Epithelial cell of umbilical artery (primary cell): ENCODE measurements at places on chromosomes 6 and 20. TPM values are rescaled to one million over a fixed set of nuclear protein-coding genes. Genes with fewer than 3 reads are reported as not detected.

STMND1 gene
- total RNA-seq = not detected in 2 replicates

TBXT gene
- not detected in 2 replicates for total RNA-seq

TBX18 gene
- total RNA-seq = 13.0 and 31.5 TPM in 2 replicates

RAET1G gene
- total RNA-seq = 0.30 TPM in 1 of 2 replicates, not detected in the other

TMEM217 gene
- total RNA-seq = 3.6 and 4.3 TPM in 2 replicates

MLN gene
- not detected in 2 replicates for total RNA-seq

SPATA25 gene
- 0.61 and 0.97 TPM in 2 replicates for total RNA-seq

SPATS1 gene
- total RNA-seq = not detected in 2 replicates

CDC40 gene
- 23.4 and 30.4 TPM in 2 replicates for total RNA-seq

CASS4 gene
- total RNA-seq = not detected in 2 replicates

GTSF1L gene
- total RNA-seq = 0.32 TPM in 1 of 2 replicates, not detected in the other

SCGN gene
- total RNA-seq = not detected in 2 replicates

CCN6 gene
- total RNA-seq = not detected in 2 replicates

SSTR4 gene
- not detected in 2 replicates for total RNA-seq

DLGAP4 gene
- total RNA-seq = 7.0 and 8.1 TPM in 2 replicates

ZNF311 gene
- total RNA-seq = 0.30 and 0.32 TPM in 2 replicates

HSPA1L gene
- total RNA-seq = 0.76 and 0.97 TPM in 2 replicates

CALHM5 gene
- 9.1 and 11.4 TPM in 2 replicates for total RNA-seq

LY6G6C gene
- not detected in 2 replicates for total RNA-seq

IL17A gene
- not detected in 2 replicates for total RNA-seq

SLC4A11 gene
- 1.9 and 2.0 TPM in 2 replicates for total RNA-seq

DEFB132 gene
- not detected in 2 replicates for total RNA-seq
